Fibroblast of skin of right quadriceps (primary cell): ENCODE measurements at places on chromosomes 4 and X.

DNA sequence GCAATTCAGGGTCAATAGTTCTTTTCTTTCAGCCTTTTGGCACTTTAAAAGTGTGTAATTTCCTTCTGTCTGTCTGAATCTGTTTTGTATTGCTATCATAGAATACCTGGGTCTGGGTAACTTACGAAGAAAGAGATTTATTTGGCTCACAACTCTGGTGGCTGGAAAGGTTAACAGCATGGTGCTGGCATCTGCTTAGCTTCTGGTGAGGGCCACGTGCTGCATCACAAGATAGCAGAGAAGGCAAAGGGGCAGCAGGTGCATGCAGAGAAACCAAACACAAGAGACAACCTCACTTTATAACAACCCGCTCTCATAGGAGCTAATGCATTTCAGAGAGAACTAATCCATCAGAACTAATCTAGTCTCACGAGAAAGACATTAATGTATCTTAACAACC is 18.8 kb downstream of the RGN start:
- DNase-seq = no peak

GRCh38 chr4:168129046-168129772 is 36.9 kb downstream of the ANXA10 start:
- DNase-seq = no peak

GRCh38 chr4:53712408-53713020 is 121.2 kb upstream of the LNX1 start:
- DNase-seq = no peak

DNA sequence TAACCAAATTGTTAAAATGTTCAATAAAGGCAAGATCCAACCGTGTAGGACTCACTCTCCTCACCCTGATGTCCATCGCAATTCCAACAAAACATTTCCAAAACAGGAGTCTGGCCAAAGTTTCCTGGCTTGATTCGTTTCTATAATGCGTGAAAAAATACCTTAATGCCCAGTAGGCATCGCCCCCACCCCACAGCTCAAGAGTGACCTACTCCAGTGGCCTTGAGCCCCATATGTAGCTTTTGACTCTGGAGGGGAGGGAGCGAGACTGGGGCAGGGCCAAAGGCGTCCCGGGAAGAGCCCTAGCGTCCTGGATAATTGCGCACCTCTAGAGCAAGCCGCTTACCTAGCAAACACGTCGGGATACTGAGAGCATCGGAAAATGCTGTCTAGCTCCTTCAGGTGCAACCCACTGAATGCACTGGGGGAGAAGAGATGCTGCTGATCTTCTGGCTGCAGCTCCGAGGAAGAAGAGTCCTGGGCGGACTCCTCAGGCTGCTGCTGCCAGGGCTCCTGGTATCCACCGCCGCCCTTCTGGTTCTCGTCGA is 55.6 kb upstream of the NKAP start:
- no peak for DNase-seq

DNA sequence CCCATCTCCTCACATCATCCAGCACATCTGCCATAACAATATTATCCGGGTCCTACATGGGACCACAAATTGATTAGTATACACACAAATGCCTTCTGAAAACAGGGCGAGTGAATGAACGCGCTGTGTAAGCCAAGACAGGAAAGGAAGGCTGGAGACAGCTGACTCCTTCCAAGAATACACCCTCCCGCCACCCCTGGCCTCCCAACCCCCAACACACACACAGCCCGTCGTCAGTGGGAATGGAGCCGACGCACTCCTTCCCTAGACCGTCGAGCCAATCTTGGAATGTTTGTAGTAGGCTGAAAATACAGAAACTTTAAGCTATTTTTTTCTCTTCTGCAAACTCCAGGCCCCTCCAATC is 319 bp upstream of the MAGEH1 start:
- DNase-seq = no peak

DNA sequence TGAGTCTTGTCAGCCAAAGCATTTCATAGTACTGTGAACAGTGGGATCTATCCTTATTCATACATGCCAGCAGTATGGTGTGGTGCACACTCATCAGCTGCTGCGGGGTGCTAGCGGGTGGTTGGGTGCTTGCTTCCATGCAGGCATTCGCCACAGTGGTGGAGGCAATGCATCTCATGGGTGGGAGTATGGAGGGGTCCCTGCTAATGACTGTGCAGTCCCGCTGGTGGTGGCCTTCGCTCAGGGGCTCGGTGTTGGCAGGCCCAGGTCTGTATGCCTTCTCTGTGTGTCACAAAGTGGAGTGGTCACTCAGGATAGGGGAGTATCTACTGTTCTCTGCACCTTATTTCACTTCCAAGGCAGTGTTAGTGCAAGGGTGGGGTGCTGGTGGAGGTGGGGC is 122.6 kb downstream of the POU3F4 start:
- no peak for DNase-seq

- DNase-seq = no peak
Observed at GRCh38 chr4:173202395-173202794, 33.8 kb downstream of the GALNT7 start.

GRCh38 chr4:186250760-186251159 is 15.2 kb upstream of the F11 start:
- no peak for DNase-seq

DNA sequence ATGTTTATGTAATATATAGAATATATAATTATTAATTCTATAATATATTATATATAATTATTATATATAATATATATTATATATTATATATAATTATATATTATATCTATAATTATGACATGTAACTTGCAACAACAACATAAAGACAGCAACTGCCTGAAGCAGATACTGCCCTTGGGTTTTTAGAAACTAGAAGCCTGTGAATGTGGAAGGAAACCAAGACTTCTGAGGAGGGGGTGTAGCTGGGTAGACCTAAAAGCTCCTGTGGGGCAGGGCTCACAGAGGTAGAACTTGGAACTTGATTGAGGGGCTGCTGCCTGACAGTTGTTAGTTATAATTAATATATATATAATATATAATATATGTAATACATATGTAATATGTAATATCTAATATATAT is 167.2 kb upstream of the SLIT2 start:
- DNase-seq = no peak

DNA sequence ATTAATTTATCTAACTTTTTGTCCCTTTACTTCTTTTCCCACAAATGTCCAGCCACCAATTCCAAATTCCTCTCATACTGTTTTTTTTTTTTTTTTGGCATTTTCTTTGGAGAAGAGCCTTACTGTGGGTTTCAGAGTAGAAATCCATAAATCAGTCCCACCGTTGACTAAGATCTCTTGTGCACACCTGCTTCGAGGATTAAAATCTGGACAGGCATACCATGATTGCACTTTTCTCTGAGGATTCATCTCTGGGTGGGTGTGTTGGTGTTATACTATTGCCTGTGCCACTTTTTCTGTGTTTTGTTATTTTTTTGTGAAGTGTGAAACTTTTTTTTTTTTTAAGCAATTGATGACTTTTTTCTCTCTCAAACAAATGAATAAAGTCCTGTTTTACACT is 13.2 kb downstream of the PRDM8 start:
- DNase-seq = no peak

DNA sequence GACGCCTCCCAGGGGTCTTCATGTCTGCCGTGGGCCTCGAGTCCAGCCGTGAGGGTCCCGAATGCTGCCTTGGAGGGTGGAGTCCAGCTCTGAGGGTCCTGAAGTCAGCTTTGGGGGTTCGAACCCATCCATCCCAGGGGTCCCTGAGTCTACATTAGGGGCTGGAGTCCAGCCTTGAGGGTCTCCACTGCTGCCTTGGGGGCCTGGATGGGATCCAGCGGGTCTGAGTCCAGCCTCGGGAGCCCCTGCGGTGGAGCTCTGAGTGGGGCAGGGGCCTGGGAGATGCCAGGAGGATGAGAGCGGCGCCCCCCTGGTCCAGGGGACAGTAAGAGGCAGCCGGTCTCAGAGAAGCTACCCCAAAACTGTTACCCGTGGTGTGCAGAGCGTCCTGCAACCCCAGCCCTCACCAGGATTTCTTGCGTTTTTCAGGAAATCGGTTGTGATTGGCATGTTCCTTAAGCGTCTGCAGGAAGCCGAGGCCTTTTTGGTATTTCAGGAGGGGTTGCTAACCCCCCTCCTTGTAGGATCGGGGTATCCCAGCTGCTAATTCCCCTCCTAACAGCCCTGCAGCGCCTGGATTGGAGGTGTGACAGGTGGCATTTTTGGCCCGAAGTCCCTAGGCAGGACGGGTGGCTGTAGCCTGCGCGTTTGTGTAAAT is 1.7 kb upstream of the GTPBP6 start:
- no peak for DNase-seq

- no peak for DNase-seq
Observed at GRCh38 chrX:112874614-112875013, 34.0 kb upstream of the AMOT start.

- DNase-seq = no peak
Observed at GRCh38 chr4:1305781-1306455, 16.2 kb downstream of the MAEA start.

DNA sequence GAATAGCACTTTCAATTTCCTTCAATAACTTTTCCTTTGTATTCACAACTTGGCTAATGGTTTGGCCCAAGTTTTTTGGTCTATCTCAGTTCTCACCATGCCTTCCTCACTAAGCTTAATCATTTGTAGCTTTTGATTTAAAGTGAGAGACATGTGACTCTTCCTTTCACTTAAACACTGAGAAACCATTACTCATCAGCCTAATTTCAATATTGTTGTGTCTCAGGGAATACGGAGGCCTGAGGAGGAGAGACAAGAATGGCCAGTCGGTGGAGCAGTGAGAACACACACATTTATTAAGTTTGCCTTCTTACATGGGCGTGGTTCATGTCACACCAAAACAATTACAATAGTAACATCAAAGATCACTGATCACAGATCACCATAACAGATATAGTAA is 56.7 kb downstream of the TSPAN5 start:
- DNase-seq = peak; percentile 44

- DNase-seq = peak; percentile 47
Observed at GRCh38 chr4:140903522-140904475, 147.6 kb upstream of the TBC1D9 start.

DNA sequence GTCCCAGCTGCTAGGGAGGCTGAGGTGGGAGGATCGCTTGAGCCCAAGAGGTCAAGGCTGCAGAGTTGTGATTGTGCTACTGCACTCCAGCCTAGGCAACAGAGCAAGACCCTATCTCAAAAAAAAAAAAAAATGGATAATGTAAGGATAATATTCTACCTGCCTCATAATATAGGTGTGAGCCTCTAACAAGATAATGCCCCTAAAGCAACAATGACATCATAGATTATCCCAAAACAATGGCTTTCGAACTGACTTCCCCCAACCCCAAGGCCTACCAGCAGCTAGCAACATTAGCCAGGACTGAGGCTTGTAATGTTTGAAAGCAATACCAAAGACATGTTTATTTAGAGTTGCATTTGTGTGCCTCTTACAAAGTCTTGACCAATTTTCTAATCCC is 33.9 kb upstream of the ATP6AP2 start:
- no peak for DNase-seq

GRCh38 chrX:39613997-39614679 is 483.6 kb downstream of the BCOR start:
- no peak for DNase-seq

- DNase-seq = peak; percentile 75
Observed at GRCh38 chrX:48045410-48046311, 25.8 kb downstream of the ZNF630 start.

GRCh38 chr4:26212528-26212927 is 108.3 kb upstream of the RBPJ start:
- no peak for DNase-seq

DNA sequence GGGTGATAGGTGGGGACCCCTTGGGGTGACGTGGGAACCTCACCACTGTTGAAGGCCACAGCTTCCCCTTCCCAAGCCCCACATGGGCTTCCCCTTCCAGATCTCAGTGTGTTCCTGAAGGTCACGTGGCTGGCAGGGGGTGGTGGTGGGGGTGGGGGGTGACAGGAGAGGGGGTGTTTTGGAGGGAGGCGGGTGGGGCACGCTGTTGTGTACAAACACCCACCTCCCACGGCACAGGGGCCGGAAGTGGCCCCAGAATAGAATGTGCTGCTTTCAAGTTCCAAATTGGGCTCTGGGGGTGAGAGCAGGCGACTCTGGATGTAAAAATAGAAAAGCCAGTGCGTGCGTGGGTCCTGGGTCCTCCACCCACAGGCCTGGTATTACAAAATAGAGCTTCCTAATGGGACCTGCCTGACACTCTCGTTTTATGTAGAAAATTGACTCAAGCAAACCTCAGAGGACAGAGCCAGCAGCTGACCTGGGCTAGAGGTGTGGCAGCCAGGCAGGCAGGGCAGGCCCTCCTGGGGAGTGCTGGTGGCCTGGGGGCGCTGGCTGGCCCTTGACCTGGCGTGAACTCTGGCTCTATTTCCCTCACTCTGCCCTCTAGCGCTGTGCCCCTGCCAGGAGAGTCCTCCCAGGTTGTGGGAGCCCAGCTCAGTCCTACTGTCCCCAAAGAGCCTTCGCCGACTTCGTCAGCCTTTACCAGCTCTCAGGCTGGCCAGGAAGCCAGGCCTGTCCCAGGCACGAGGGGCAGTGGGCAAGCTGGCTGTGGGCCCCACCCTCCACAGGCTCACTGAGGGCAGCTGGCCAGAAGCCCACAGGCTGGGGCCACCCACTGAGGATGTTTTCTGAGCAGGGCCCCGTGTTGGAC is 5.4 kb upstream of the SH3BP2 start:
- no peak for DNase-seq

DNA sequence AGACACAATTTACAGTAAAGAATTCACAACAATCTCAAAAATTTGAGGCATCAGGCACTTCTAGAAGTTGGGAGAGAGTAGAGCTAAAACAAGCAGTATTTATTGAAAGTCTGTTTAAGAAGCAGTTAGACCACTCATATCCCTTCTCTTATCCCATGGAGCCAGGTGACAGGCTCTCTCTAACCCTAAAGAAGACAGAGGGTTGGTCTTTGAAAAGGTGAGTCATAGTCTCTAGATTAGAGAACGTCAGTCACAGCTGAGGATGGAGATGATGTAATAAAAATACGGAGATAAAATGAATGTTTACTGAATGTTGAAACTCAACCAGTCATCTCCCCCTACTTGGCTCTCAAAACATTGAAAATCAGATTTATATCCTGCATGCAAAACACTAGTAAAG is 223.8 kb downstream of the CHIC2 start:
- DNase-seq = no peak

- no peak for DNase-seq
Observed at GRCh38 chrX:40177117-40177430, 79.3 kb upstream of the BCOR start.

GRCh38 chrX:120022763-120023162 is 54.7 kb downstream of the RHOXF2B start:
- DNase-seq = no peak

GRCh38 chrX:40326186-40326965 is 228.6 kb upstream of the BCOR start:
- DNase-seq = no peak

GRCh38 chr4:73751166-73751565 is 10.8 kb downstream of the CXCL8 start:
- no peak for DNase-seq

- peak; percentile 1 for DNase-seq
Observed at GRCh38 chr4:88320780-88321373, 36.5 kb upstream of the PPM1K start.

GRCh38 chr4:89196745-89197144 is 85.4 kb downstream of the TIGD2 start:
- DNase-seq = no peak
